ENCODE measurements at places on chromosomes 2 and 18.

GRCh38 chr2:42895791-42896135 is 103.4 kb upstream of the HAAO start:
- DNase-seq, result no peak

DNA sequence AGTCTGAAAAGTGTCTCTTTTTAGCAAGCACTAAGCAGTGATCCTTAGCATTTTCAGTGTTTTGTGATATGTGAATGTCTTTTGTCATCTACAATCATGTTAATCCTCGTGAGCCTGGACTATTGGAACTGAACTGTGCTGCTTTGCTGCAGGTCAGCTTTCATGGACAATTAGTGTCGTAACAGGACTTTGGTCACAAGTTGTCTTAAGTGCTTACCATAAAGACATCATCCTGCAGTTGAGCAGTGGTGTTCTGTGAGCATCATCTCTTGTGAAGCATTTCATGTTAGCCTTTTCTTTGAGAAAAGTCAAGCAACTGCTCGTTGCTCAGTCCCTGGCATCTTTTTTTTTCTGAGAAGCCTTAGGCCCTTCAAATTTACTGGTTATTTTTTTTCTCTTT is 135.9 kb downstream of the ZNF407 start:
- DNase-seq, result no peak

GRCh38 chr2:84041506-84041905 is 417.6 kb downstream of the SUCLG1 start:
- no peak for DNase-seq

GRCh38 chr2:62144689-62145477 is 51.0 kb upstream of the B3GNT2 start:
- DNase-seq, result no peak

DNA sequence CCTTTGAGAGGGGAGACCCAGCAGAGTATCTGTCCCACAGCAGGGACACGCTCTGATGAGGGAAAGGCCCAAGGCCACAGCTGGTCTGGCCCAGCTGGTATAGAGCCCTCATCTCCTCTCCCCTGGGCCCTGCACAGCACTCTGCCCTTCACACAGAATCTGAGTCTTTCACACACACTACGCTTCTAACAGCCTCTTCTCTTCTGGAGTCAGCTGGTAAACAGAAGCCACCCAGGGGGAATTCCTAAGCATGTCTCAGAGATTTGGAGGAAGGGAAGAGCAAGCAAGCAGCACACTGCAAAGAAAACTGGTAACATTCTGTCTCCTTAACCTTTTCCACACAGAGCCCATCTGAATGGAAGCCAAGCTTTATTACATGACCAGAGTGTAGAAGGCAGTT is 121.1 kb upstream of the ACAA2 start:
- no peak for DNase-seq

- DNase-seq, result peak; percentile 23
Measured at GRCh38 chr2:199772035-199772976, 78.7 kb downstream of the FTCDNL1 start.

GRCh38 chr2:197028230-197028629 is 101.7 kb upstream of the PGAP1 start:
- DNase-seq, result peak; percentile 96

Data from ELR (cell line).